Dermis blood vessel endothelial cell (primary cell): ENCODE measurements at places on chromosomes 11 and 22.
A peak's percentile ranks its signal among the peaks of the same experiment; 100 is the strongest.

- DNase-seq, result peak; percentile 67
Measured at GRCh38 chr11:73399159-73399590, 23.0 kb downstream of the RELT start.

GRCh38 chr11:86219311-86220193 lies 25.0 kb upstream of the EED start:
- no peak for DNase-seq

- no peak for DNase-seq
Measured at GRCh38 chr11:134235399-134235798, 10.9 kb downstream of the VPS26B start.

DNA sequence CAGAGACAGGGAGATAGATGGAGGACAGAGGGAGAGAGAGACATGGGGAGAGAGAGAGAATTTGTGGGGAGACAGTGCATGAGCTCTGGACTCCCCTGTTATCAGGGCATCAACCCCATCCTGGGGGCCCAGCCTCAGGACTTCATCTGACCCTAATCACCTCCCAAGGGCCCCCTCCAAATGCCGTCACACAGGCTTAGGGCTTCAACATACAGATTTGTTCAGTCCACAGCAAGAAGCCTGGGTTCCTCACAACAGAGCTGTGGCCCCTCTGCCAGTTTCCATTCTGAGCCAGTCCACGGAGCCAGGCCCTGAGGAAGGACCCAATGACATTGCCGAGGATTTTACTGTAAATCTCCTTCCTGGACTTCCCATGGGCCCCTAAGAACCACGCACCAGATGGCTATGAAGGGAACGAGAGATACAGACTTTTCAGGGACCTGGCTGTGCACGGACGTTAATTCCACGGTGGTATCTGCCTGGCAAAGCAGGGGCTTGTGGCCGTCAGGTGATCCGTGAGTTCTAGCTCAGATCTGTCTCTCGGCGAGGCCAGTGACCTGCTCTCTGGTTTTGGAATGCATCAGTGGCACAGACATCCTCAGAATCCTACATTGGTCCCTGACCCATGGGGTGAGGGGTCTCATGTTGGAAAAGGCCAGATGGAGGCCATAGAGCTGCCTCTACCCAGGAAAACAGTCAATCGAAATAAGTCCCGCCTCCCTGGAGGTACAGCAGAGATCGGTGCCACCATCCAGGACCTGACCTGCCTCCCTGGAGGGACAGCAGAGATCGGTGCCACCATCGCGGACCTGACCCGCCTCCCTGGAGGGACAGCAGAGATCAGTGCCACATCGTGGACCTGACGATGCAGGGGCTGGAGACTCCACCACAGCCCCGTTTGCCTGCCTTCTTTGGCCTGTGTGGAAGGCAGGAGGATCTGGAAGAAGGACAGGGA lies 8.7 kb upstream of the B4GALNT4 start:
- DNase-seq, result no peak

DNA sequence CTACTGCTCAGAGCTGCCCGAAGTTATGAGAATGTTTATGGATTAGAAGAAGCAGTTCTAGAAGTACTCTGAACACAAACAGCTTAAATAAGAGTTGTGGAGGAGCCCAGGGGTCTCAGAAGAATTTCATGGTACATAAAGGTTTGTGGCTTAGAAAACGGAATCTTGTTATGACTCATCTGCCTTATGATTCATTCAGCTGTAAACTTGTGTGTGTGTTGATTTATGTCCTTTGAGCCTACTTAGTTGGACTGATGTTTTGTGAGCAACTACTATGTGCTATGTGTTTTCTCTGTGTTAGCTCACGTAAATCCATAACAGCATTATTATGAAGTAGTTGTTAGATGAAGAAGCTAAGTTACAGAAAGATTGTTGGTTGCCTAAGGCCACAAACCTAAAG lies 203.7 kb downstream of the PGR start:
- peak; percentile 37 for DNase-seq

- no peak for DNase-seq
Measured at GRCh38 chr22:31945443-31945855, 1.1 kb downstream of the YWHAH start.

- peak; percentile 15 for DNase-seq
Measured at GRCh38 chr22:42819412-42820044, 37.5 kb downstream of the ARFGAP3 start.

DNA sequence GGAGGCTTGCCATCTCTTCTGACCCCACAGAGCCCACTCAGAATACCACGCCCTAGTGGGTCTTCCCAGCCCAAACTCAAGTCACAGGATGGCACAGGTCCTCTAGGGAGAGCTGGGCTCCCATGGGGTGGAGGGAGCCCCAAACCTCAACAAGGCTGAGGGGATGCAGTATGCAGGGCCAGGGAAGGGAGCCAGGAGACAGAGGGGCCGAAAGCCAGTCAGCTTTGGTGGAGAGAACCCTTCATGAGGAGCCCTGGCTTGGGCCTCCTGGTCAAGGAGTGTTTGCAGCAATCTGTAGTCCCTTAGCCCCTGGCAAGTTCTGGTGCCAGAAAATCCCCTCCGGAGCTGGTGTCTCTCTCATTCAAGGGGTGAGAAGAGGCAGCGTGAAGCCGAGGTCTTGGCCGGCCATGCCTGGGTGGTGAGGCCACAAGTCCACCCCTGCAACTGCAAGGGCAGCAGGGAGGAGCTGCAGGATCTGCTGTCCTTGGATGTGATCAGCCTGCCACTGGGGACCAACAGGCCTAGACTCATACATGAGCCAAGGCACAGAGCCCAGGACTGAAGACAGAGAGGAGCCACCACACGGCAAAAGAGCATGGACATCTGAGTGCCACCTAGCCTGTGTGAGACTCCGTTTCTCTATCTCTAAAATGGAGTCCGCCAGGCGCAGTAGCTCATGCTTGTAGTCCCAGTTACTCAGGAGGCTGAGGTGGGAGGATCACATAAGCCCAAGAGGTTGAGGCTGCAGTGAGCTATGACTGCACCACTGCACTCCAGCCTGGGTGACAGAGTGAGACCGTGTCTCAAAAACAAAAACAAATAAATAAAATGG lies 24.1 kb downstream of the NEAT1 start:
- peak; percentile 49 for DNase-seq

DNA sequence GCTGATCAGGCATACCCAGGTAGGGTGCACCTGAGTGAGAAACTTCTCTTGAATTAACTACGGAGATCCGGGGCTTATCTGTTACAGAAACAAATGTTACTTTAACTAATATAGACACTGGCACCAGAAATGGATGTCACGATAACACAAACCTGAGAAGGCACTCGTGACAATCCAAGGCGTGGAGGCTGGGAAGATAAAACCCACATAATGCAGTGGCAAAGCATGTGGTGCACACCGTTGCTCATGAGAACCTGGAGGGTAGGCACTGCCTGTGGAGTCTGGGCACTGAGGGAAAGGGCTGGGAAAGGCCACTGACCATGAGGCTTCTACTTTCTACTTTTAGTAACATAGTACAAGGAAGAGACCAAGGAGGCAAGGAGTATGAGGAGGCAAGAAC lies 22.6 kb downstream of the SLC22A12 start:
- no peak for DNase-seq

DNA sequence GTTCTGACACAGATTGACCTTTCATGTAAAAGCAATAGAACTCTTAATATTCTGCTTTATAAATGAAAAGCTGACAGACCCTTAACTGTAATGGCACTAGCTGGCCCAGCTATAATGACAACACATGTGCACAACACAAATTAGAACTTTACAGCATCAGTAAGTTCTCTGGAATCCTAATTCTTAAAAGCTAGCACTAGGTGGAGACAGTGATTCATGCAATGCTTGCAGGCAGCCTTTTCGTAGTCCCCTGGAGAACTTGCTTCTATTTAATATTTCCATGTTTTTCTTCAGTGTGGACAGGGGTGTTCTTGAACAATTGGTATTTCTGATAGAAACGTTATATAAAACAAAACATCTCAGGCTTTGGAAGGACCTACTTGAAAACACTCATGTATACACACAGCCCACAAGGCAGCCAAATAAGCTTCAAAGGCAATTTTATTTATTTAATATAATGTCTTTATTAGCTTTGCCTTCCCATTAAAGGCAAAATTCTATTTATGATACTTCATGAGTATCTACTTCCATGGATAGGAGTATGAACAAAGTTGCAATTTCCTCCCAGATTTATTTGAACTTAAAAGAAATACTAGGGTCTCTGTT lies 374.3 kb upstream of the MPPED2 start:
- DNase-seq, result peak; percentile 38

- DNase-seq, result no peak
Measured at GRCh38 chr11:69657456-69657910, 16.5 kb downstream of the CCND1 start.

GRCh38 chr11:35308157-35308556 lies 111.2 kb downstream of the SLC1A2 start:
- no peak for DNase-seq

DNA sequence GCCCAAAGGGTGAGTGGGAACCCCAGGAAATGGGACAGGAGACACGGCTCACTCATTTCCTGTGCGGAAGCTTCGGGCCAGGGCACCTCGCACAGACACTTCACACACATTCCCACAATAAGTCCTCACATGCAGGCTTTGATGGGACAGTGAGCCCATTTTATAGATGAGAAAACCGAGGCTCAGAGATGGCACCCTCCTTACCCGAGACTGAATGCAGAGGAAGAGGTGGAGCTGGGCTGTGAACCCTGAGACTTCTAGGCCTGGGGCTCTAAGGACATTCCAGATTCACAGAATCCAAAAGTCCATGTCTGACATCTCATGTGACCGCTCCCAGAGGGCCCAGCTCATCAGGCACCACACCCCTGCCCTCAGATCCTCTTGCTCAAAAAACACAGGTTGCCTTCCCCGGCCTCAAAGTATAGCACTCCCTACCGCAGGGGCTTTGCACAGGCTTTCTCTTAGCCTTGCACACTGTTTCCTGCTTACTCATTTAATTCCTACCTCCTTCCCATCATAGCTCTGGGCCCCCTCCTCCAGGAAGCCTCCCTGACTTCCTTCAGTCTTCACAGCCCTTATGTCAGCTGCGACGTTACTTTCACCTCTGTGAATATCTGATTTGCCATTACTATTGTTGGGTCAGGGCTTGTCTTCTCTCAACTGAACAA lies 57.1 kb upstream of the TCF20 start:
- DNase-seq, result no peak

- peak; percentile 47 for DNase-seq
Measured at GRCh38 chr11:17531636-17532113, 12.5 kb downstream of the USH1C start.

DNA sequence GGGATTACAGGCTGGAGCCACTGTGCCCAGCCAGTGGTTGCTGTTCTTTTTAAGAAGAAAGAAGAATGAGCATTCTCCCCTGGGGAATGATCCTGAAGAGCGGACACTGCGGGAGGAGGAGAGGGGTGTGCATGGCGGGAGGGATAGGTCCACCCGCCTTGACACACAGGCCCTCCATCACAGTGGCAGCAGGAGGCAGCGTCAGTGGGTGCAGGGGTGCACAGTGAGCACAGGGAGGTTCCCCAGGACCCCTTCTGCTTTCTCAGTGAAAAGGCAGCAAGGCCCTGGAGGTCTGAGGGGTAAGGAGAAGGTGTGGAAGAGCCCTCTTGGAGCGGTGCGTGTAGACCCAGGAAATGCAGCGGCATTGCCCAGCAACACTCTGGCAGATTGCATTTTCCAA lies 28.9 kb upstream of the CBX7 start:
- DNase-seq, result no peak

DNA sequence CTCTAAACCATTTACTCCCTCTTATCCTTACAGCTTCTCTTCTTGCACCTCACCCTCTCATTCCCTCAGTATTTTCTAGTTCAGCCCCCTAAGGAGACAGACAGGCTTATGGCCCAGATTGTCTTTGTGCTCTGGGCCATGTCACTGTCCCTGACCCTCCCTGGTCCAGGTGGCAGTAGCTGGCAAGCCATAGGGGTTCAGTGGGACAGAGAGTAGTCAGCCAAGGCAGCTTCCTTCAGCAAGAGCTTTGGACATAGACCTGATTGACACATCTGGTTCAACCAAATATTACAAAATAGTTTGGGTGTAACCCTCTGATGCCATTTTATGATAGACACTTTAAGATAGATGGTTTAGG lies 53.9 kb downstream of the NCAM1 start:
- DNase-seq, result no peak

GRCh38 chr11:61737131-61737530 lies 15.3 kb upstream of the MYRF start:
- DNase-seq, result no peak

GRCh38 chr11:57917632-57918031 lies 106.0 kb upstream of the OR9Q1 start:
- DNase-seq, result no peak

DNA sequence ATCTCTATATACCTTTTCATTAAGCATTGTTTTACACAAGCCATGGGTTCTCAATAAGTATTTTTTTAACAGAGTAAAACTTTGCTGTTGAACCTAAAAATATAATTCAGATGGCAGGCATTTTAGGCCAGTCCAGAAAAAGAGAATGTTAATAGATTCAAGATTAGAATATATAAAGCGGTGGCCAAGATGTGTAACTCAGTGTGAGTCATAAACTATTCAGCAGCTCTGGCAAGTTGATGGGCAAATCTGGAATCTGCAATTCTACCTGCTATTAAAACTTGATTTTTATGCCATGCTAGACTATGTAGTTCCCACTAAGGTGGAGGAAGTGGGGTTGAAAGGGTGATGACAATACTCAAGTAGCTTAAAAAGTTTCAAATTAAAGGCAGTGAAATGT lies 45.4 kb downstream of the CASP12 start:
- DNase-seq, result no peak

GRCh38 chr22:24875862-24876506 lies 70.0 kb downstream of the SGSM1 start:
- peak; percentile 51 for DNase-seq

DNA sequence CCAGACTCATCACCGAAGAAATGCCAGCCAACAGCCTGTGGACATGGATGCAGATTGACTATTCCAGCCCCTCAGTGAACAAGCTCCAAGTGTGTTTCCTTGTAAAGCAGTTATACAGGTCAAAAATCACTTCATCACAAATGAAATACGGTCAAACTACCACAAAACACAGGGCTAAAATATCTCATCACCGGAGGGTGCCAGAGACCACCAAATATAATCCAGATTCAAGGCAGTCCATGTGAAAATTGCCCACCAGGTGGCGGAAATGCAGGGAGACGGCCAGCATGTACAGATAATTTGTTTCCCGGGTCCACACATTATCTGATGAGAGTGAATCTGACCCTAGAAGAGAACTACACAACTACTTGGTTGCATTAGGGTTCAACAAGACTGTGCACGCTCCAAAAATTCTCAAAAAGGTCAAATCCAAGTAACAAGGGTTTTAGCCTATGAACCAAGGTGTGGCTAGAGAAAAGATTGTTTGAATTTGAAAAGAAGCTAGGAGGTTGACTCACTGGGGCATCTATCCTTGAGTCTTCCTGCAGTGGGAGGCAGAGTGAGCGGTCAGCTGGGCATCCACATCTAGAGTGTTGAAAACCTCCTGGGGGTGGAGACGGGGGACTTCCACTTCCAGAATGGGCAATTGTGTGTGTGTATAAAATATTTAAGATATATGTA lies 71.7 kb downstream of the IGLL5 start:
- DNase-seq, result peak; percentile 86
